ENCODE measurements at places on chromosomes 11 and 22.

GRCh38 chr11:724049-724777, 18.2 kb downstream of the EPS8L2 start:
- DNase-seq, result no peak

DNA sequence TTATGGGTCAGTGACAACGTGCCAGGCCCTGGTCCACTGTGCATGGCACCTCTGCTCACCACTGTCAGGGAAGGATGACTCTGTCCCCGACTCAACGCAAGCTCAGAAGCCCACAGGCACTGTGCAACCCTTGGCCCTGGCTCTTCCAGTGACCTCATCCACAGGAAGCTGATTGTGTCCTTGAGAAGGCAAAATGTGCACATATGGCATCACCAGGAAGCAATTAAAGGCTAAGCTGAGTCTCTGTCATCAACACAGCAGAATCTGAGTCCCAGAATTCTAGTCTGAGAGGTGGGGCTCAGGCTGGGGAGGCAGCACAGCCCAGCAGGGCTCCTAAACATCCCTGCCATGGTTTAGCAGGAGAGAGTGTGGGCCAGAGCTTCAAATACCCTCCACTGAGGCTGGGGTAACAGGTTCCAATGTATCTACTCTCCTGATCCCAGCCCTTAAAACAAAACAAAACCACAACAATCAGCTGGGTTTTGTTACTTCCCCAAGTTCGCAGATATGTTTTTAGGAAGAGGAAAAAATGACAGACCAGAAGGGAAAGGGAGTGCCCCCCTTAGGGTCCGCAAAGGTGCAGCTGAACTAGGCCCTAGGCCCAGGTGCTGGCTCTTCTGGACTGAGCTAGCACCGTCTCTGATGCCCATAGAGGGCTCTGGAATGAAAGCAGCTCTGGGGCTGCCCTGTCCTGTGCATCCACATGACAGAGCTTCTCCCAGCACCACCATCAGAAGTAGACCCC, 33.5 kb upstream of the GNAZ start:
- DNase-seq, result peak; percentile 83

DNA sequence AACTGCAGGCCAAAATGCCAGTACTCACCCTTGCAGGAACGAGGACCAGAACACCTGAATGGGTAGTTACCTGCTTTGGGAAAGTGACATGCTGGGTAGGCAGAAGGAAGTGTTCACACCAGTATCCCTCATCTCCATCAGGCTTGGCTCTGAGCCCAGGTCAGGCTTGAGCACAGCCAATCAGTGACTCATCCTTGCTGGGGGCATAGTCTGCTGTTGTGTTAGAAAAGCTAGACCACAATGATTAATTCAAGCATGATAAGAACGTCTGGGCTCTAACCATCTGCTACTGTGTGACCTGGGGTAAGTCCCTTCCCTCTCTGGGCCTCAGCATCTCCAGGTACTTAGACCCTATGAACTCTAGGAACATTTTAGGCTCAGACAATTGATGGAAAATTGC, 450.4 kb downstream of the MIAT start:
- peak; percentile 16 for DNase-seq

DNA sequence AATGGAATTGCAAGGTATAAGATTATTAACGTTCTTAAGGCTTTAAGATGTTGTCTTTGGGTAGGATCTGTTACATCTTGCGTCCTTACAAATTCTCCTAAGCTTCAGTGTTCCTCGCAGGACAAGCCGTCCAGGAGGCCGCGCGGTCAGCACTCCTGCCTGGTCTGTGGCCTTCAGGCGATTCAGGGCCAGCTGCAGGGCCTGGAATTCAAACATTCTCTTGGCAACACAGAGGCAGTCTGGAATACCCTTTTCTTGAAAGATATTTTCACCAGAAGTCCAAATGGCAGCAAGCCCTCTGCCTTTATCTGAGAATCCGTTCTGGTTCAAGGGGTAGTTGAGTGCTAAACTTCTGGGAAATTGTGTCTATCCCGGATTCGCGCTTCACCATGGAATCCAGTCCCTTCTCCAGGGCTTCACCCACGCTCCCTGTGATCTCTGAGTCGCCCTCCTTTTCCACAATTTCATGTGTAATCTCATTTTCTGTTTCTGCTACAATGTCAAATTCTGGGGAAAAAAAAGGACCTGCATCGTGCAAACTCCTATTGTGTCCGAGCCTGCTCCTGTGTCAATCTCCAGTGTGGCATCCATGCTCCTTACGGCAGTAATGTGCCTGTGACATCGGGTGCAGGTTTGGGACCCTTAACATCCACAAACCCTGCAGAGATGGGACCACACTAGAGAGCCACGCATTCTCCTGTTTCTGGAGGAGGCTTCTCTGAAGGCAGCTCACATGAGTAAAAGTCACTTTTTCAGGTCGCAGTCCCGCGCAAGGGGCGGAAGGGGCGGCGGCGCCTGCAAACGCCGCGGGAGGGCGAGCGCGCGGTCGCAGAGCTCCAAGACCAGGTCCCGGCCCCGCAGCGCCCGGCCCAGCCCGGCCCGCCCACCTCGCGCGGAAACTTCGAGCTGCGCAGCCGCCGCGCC, 25.4 kb upstream of the SORL1 start:
- DNase-seq, result no peak

DNA sequence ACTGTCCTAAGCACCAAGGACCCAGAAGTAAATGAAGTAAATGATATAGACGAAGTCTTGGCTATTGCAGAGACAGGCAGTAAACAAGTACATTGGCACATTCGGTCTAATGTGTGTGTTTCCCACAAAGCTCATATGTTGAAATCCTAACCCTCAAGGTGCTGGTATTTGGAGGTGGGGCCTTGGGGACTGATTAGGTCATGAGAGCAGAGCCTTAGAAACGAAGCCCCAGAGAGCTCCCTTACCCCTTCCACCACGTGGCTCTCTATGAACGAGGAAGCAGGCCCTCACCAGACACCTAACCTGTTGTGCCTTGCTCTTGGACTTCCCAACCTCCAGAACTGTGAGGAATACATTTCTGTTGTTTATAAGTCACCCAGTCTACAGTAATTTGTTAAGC, 14.9 kb downstream of the CLMP start:
- no peak for DNase-seq

DNA sequence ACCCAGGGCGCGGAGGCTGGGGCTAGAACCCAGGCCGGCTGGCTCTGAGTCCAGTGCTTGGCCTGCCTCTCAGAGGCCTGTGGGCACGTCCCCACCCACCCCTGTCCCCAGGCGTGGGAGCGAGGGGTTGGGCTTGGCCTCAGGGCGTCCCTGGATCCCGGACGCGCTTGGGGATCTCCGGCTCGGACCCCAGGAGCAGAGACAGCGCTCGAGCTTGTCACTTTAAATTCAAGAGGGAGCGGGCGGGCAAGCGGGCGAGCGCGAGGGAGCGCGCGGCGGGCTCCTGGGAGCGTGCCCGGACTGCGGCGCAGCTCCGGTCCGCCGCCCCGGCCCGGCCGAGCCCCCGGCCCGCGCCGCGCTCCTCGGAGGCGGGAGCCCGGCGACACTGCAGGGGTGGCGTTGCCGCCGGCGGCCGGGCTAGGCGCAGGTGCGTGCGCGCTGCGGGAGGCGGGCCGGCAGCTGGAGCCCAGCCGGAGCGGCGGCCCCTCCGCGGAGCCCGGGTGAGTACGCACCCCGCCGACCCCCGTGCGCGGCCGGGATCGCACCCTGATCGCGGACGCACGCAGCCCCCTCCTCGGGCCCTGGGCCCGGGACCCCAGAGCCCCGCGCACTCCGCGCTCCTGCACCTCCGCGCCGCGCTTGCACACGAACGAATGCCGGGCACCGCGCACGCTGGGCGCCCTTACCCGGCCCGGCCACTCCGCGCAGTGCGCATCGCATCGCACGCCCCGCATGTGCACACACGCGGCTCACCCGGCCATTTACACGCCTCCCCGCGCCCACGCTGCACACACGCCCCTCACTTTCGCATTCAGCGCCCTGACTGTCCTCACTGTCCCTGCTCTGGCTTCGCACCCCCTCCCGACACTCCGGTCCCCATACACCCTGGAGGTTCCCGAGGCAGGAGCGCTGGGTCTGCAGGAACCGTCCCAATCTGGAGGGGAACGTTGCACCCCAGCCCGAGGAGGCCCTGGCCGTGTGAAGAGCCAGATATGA, at the start of gene SYT12:
SYT12 (plus strand) TSS at position 174 of the 996 bp plus-strand sequence. CDS start 7,011 bp downstream, outside the sequence.
- peak; percentile 43 for DNase-seq

DNA sequence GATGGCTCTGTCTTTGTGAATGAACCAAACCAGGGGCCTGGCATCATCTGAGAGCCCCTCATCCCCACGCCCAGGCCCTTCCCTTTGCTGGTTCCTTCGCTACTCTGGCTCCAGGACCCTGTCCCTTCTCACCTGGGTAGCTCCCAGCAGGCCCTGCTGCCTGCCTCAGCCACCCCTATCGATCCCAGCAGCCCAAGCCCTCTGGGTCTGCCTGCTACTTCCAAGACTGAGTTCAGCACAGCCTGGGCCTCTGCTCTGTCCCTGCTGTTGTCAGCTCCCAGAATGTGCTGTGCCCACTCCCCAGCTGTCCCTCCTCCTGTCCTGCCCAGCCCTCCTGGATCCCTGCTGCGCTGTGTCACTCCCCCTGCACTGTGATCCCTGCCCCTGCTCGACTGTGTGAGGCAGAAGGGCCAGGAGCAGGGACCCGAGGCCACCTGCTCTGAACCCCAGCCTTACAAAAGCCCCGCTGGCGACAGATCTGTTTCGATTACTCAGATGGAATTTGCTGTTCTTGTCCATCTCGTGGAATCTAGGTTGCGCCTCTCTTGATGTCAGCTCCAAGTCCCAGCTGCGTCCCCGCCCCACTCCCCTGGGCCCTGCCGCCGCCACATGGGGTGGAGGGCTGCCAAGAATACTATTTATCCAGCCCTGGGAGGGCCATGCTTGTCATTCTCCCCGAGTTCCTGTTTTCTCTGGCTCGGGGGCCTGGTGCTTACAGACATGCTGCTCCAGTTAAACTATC, 13.0 kb downstream of the MRPL21 start:
- DNase-seq, result no peak

GRCh38 chr11:26420331-26420730, 88.4 kb downstream of the ANO3 start:
- DNase-seq, result no peak

GRCh38 chr11:61963016-61963281, 4.5 kb downstream of the FTH1 start:
- DNase-seq, result peak; percentile 39

Measured in cerebellar cortex (tissue), 1 donor.